ENCODE measurements at places on chromosomes 6 and 20. TPM values are rescaled to one million over a fixed set of nuclear protein-coding genes. Genes with fewer than 3 reads are reported as not detected.

The FOXQ1 gene
- polyA plus RNA-seq: not detected

The OXT gene
- not detected for polyA plus RNA-seq

The LPA gene
- not detected for polyA plus RNA-seq

The HUS1B gene
- polyA plus RNA-seq: 1.7 TPM

The MAFB gene
- 0.51 TPM for polyA plus RNA-seq

The ITPA gene
- 75.8 TPM for polyA plus RNA-seq

The GPX5 gene
- polyA plus RNA-seq: not detected

The RBM24 gene
- polyA plus RNA-seq: not detected

The PDYN gene
- not detected for polyA plus RNA-seq

The RCAN2 gene
- 0.20 TPM for polyA plus RNA-seq

The HLA-DOB gene
- polyA plus RNA-seq: 901 TPM

The HDGFL1 gene
- polyA plus RNA-seq: not detected

The CCDC28A gene
- 42.4 TPM for polyA plus RNA-seq

The NINL gene
- polyA plus RNA-seq: 0.36 TPM

The CITED2 gene
- polyA plus RNA-seq: 14.7 TPM

The C6orf58 gene
- polyA plus RNA-seq: not detected

The GSTA3 gene
- not detected for polyA plus RNA-seq

The CST2 gene
- polyA plus RNA-seq: not detected

The ARMC12 gene
- not detected for polyA plus RNA-seq

The COL20A1 gene
- polyA plus RNA-seq: not detected
